ENCODE measurements at places on chromosomes 7 and 10. TPM values are rescaled to one million over a fixed set of nuclear protein-coding genes. Genes with fewer than 3 reads are reported as not detected.

UBE3C gene
- 84.3 TPM for total RNA-seq

LRIT1 gene
- not detected for total RNA-seq

ACTR1A gene
- total RNA-seq: 64.3 TPM

SLC16A9 gene
- total RNA-seq: 0.43 TPM

LFNG gene
- total RNA-seq: 36.2 TPM

- no peak for DNase-seq
These were observed 52.7 kb upstream of the HERPUD2 start for GRCh38 chr7:35747611-35748010.

- no peak for DNase-seq
These were observed 190.8 kb downstream of the GATA3 start for GRCh38 chr10:8245131-8245813.

DNA sequence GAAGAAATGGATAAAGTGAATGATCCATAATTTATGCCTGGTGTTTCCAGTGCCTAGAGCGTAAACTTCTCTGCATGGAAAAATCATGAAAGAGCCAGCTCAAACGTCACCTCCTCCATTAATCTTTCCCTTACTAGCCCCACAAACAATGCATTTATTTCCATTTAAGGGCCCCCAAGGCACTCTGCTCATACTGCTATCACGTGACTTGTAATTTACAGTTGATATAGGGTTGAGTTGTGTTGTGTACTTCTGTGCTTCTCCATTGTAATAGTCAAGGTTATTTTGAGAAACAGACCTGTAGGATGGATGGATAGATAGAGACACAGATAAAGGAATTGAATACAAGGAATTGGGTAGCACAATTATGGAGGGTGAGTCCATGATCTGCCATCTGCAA is 1034.7 kb upstream of the GHITM start:
- no peak for DNase-seq

DNA sequence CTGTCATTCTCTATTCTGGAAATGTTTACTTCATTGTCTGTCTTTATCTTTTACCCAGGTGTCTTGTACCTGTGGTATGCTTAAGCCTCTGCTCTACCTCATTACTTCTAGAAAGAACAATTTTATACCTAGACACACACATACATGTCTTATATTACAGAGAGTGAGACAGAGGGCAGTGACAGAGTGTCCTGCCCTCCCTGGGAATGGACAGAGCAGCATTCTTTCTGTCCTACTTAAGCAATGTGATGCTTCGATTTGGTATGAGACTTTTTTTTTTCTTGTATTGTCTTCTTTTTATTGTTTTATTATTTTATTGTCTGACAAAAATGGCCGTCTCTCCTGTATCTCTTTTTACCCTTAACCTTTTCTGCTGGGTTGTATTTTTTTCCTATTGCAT is 286.1 kb downstream of the EXOC4 start:
- DNase-seq: no peak

- no peak for DNase-seq
These were observed 163.3 kb downstream of the SVIL start for GRCh38 chr10:29471544-29471859.

DNA sequence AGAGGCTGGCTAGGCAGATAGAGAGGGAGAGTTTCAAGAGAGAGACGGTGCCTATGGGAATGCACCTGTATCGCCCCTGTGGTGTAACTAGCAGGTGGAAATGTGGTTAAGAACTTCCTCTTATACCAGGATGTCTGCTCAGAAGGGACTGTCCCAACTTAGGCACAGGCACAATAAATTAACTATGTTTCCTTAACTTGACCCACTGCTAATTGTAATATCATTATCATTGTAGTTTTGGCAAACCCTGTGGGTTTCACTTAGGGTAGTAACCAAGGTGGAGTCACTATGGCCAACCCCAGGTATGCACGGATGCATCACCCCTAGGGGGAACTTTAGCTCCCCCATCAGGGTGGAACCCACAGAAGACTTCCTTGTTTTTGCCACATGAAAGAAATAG is 455.7 kb downstream of the DGKB start:
- no peak for DNase-seq
